ENCODE measurements at places on chromosomes 3 and 15.

- no peak for DNase-seq
These were observed 65.7 kb upstream of the MRPL3 start for GRCh38 chr3:131568460-131568859.

- DNase-seq = no peak
These were observed 232.6 kb upstream of the LRTM1 start for GRCh38 chr3:55160241-55160983.

- DNase-seq = no peak
These were observed 61.0 kb downstream of the CYFIP1 start for GRCh38 chr15:22919171-22919570.

DNA sequence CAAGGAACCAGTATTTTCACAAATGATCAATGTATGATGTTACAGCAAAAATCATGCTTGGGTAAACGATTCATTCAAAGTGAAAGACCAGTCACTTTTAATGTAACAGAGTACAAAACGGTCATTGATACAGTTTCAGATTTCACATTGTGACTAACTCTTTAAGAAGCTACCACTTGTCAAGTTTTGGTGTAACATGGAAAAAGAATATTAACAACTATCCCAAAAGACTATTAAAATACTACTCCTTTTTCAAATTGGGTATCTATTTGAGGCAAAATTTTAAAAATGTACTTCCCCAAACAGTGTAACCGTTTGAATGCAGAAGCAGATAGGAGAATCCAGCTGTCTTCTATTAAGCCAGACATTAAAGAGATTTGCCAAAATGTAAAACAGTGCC lies 31.7 kb downstream of the AKAP13 start:
- no peak for DNase-seq

- DNase-seq = no peak
These were observed 42.1 kb downstream of the PPCDC start for GRCh38 chr15:75065467-75065850.

Data from left renal cortex interstitium (tissue), 4 donors.